Kidney (tissue), 22 donors: ENCODE measurements at places on chromosomes 13 and 19. TPM values are rescaled to one million over a fixed set of nuclear protein-coding genes. Genes with fewer than 3 reads are reported as not detected.

- DNase-seq = no peak
Observed at GRCh38 chr13:45786293-45786920, 65.1 kb downstream of the SIAH3 start.

DNA sequence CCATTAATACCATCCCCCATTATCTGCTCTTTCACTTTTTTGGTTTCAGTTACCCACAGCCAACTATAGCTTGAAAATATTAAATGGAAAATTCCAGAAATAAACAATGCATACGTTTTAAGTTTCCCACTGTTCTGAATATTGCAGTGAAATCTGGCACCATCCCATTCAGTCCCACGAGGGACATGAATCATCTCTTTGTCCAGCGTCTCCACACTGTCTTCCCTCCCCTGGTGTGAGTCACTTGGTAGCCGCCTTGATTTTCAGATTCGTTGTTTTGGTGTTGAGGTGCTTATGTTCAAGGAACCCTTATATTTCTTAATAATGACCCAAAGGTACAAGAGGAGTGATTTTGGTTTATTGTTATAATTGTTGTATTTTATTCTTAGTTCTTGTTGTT lies 246.1 kb downstream of the DCT start:
- no peak for DNase-seq

DNA sequence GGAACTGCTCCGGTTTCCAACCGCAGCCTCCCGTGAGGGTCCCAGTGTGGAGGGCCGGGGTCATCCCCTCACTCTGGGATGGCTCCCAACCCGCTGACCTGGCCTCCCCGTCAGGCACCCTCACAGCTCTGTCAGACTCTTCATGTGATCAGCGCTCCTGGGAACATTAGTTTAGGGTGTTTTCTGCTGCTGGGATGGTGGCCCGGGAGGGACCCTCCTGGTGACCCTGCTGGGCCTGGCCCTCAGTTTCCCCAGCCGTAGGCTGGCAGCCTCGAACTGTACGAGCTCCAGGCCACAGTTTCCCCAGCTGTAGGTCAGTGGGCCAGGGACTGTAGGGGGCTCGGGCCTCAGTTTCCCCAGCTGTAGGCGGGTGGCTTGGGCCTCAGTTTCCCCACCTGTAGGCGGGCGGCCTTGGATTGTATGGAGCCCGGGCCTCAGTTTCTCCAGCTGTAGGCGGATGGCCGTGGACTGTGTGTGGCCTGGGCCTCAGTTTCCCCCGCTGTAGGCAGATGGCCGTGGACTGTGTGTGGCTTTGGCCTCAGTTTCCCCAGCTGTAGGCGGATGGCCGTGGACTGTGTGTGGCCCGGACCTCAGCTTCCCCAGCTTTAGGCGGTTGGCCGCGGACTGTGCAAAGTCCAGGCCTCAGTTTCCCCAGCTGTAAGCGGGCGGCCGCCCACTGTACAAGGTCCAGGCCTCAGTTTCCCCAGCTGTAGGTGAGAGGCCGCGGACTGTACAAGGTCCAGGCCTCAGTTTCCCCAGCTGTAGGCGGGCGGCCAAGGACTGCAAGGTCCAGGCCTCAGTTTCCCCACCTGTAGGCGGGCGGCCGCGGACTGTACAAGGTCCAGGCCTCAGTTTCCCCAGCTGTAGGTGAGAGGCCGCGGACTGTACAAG lies 1.3 kb upstream of the PTBP1 start:
- no peak for DNase-seq

DNA sequence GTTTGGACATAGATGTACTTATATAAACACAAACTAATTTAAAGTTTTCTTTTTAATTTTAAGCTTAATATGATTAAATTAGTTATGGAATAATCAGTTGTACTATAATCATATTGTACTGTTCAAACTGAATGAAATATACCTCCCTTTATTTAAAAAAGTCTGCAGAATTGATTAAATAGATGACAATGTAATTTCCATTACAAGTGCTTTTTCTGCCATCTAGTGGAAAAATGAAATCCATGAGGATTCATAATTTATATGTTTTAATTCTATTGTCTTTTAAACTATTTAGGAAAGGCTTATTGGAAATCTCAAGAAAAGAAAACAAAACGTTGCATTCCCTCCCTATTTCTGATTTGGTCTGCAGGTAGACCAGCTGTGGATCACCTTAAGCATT lies 30.9 kb downstream of the MZT1 start:
- no peak for DNase-seq

- DNase-seq = no peak
Observed at GRCh38 chr19:17963936-17964691, 2.8 kb upstream of the KCNN1 start.

- DNase-seq = no peak
Observed at GRCh38 chr13:31805841-31806240, 66.5 kb downstream of the RXFP2 start.

DNA sequence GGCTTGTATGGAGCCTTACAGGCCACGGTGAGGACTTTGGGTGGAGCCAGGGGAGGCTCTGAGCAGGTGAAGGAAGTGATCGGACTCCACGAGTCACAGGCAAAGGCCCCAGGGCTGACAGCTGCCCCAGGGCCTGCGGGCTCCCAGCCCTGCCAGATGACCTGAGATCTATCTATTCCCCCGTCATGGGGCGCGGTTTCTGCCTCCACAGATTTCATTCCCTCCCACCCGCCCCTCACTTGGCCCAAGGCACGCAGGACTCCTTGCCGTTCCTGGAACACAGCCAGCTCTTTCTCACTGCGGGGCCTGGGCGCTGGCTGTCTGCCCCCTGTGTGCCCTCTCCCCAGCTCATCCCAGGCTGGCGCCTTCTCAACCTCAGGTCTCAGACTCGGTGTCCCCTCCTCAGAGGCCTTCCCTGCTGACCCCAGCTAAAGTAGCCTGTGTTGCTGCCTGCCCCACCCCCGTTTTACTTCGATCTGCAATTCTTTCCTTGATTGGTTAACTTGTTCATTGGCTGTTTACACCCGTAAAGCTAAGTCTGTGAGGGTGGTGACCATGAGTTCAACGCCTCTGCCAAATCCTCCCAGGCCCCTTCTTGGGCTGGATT lies 13.9 kb upstream of the PAK4 start:
- DNase-seq = no peak

DNA sequence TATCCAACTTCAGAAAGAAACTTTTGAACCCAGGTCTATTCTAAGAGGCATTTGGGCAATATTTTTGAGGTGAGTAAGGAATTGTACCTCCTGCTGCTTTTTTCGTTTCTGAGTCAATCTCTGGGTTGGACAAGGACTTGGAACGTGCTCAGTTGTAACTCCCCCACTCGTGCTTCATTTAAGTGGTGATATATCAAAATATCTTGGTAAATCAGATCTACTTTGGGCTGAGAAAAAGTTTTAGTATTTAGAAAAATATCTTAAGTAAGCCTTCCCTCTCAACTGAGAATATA lies 728.9 kb downstream of the EFNB2 start:
- DNase-seq = no peak

Gene AMH
- 0.60 TPM for polyA plus RNA-seq
